ENCODE measurements at places on chromosomes 3 and 15.

GRCh38 chr3:114527036-114527644 lies 233.3 kb downstream of the TIGIT start:
- DNase-seq = no peak

- no peak for DNase-seq
These were observed 46.9 kb downstream of the TAMM41 start for GRCh38 chr3:11799791-11800190.

DNA sequence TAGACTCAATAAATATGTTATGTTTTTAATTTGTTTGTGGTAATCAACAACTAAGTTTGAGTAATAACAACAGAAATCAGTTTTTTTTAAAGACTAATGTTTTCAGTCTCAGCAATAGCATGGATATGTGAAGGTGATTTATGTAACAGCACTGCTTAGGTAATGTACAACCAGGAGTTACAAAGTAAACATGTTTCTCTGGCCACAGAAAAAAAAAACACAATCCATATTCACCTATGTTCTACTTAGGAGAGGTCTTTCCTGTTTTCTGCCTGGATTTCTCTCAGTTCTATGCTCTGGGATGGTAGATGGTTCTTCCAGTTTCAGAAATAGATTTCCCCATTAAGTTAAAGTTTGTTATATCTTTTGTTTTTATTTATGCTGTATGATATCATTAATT lies 579.4 kb downstream of the SI start:
- no peak for DNase-seq

DNA sequence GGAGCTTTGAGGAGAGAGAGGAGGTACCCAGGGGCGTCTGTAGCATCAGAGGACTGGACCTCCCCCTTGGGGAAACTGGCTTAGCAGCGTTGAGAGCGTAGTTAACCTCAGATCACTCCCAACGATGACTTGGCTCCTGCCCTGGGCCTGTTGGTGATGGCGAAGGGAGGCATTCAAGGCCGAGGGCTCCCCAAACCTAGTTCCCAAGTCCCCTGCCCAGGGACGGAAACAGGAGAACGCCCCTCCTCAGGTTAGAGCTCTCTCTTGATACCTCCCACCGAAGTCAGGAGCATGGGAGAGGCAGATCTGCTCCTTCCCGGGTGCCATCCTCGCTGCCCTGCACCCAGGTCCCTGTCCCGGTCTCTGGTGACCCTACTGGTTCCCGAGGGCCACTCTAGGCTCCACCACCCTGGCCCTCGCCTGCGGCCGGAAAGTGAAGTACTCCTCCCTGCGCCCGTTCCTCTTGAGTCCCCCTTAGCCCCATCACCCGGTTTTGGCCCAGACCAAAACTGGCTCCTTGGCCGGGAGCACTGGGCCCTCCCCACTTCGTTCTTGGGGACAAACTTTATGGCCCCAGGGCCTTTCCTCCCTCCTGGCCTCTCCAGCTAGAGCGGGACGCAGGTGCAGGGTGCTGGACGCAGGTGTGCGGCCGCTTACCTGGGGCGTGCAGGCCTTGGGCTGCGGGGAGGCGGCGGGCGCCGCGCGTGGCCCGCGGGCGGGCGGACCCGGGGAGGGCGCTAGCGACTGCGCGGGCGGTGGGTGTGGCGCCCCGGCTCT lies 2.6 kb upstream of the SKOR1 start:
- no peak for DNase-seq

DNA sequence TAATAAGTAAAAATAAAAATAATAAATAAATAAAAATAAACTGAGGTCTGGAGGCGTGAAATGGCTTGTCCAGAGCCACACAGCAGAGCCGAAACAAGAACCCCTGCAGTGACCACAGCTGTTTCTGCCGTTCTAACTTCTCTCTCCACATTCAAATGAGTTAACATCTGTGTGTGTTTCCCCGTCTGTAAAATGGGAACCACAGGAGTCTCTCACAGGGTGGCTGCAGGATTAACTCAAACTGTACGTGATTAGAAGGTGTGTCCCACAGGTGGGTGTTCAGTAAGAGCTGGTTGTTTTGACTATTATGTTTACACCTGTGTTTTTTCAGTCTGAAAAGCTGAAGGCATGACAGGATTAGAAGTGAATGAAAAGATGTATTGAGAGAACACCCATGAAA lies 27.0 kb upstream of the MUC4 start:
- no peak for DNase-seq

DNA sequence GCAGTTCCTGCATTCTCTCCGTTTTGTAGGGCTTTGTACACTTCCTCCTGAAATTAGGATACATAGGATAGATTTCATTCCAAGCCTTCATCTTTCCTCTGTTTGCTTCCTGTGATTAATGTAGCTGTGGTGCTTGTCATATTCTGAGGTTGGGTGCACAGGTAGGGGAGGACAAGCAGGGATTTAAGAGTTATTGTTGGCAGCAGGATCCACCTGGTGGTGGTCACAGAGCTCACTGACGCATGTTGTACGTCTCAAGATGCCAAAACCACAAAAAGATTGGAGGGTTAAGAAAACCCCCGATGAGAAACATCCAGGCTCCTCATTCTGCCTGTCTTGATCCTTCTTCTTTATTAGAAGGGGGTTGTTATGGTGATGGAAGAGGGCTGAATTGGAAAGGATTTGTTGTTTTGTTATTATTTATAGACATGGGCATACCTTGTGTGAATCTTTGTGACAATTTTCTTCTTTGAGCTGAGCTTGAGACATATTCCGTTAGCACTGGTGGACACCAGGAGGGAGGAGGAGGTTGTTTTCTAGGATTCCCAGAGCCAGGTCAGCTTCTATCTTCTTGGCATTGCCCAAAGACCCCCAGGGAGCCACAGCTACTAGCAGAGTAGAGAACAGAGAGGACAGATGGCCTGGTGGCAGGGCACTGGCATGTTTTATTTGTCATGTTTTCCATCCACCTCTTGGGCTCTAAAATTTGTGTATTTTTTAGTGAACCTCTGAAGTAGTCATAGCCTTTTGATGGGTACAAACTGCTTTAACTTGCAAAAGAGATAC lies 57.7 kb upstream of the LARS2 start:
- no peak for DNase-seq

DNA sequence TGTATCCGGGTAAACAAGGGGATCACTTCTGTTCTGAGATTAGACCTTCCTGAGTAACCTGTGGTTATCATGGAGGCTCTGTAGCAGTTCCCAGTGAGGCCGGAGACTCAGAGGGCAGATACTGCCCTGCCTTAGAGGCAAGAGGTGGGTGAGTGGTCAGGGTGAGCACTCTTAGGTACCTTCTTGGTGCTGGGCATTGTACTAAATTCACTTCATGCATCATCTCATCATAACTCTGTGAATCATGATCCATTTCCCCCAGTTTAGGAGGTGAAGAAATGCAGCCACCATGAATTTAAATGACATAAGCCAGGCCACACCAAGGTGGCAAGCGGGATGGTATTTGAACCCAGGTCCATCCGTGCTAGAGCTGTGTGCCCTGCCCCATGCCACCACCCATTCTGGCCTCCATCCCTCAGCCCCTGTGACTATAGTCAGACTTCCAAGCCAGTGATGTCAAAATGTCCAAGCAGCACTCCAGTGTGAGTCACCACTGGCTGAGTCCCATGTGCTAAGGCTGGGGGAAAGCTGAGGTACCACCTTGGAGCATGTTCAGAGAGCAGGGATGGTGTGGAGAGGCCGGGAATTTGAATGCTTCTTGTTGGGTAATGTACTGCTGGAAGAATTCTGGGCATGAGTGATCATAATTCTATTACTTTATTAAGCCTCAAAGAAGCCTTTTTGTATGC lies 88.8 kb downstream of the EPHB1 start:
- no peak for DNase-seq

DNA sequence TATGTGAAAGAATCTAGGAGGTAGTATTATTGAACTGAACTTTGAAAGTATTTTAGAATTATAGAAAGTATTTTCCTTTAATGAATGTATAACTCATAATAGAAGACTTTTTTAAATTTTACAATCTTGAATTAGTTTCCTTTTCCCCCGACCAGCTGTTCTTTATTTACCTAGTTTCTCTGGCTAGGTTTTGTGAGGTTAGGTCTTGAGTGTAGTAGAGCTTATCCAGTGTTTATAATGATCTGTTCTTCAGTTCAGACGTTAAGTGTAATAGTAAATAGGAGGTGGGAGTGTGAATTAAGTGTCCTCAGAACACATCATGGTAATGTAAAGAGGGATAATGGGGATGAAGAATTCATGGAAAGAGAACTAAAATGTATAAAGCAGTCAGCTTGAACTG lies 93.8 kb downstream of the MYRIP start:
- DNase-seq = no peak

DNA sequence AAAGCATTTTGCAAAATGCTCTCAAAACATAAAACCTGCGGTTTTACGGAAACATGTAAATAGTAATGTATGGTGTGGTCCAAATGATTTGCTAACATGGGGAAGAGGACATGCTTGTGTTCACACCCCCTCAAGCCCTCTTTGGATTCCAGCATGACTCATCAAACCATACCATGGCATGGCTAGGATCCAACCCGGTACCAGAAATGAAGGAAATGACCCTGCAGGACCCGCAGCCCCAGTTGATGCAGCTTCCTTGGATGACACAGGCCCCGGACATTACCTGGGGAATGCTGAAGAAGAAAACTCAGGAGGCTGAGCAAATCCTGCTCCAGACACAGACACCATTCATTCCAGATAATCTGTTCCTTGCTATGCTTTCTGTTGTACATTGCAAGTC lies 222.9 kb downstream of the DTWD1 start:
- DNase-seq = no peak

DNA sequence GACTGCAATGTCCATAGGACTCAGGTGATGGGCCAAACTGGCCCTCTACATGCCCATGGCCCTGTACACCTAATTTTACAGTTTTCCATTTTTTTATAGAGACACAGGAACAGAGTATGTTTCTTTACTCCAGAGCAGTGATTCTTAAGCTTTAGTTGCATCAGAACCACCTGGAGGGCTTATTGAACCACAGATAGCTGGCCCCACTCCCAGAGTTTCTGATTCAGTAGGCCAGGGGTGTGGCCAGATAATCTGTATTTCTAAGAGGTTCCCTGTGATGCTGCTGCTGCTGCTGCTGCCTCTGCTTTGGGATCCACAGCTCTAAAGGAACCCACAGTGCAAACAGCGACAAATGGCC lies 5.1 kb downstream of the RBP1 start:
- DNase-seq = no peak

DNA sequence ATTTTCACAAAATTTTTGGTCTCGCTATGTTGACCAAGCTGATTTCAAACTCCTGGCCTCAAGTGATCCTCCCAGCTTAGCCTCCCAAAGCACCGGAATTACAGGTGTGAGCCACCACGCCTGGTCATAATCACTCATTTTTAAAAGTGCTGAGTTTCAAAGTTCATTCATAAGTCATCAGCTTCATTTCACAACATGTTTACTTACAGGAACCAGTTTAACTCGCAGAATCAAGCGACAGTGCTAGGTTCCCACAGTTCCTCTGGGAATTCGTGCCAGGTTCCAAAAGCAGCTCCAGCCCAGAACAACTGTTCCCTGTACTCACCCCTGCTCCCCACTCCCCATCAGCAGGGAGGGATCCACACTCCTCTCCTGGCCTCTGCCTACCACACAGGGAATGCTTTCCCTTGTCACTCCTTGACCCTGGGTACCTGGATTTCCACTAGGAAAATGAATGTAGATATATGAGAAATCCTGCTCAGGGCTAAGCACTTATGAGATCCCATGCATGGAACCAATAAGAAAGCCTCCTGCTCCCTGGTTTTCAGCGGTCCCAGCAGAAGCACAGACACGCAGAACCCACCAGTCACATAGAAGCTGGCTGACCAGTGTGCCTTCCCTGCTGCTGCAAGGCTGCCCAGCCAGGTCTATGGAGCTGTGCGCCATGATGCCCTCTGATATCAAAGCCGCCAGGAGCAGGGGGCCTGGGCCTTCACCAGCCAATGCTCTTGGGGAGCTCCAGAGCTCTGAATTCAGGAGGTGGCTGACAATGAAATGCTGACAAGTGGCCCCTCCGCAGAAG lies 72.3 kb downstream of the ITGB5 start:
- DNase-seq = no peak

DNA sequence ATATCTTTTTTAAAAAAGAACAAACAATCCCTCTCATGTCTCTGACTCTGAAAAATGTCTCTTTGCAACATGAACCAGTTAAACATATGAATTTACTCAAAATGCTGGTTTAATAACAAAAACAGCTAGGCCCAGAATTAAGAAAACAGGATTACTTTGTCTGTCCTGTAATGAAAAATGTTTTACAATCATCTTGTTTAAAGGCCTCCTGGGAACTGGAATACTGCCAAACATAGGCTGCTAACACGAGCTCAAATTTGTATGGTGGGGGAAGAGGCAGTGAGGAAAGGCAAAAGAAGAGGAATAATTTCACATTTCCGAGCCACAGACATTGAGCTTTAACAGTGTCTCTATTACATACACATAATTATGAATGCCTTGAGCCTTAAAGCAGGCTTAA lies 61.7 kb upstream of the PPIB start:
- no peak for DNase-seq

DNA sequence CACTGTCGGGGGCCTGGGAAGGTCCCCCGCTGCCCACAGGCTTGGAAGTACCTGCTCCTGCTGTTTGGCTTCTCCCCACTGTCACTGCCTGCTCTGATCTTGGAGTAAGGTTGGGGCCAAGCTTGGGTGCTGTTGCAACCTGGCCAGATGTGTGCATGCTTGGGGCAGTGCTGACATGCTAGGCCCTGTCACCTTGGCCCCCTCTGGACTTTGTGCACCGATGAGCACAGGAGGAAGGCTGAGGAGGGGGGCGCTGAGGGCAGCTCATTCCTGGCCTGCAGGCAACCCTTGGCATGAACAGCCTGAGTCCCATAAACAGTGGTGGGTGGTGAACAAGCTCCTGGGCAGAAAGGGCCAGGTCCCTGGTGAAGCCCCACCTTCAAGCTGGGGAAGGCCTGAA lies 4.0 kb upstream of the XCR1 start:
- DNase-seq = no peak

- no peak for DNase-seq
These were observed 204.4 kb upstream of the RASGRP1 start for GRCh38 chr15:38768970-38769369.

- DNase-seq = no peak
These were observed 419.5 kb downstream of the LPP start for GRCh38 chr3:188573291-188573940.

- no peak for DNase-seq
These were observed 760.4 kb downstream of the ZPLD1 start for GRCh38 chr3:103195216-103195615.

GRCh38 chr3:55673764-55674163 lies 186.7 kb upstream of the WNT5A start:
- DNase-seq = no peak

- DNase-seq = no peak
These were observed 81.9 kb upstream of the PTX3 start for GRCh38 chr3:157354722-157355121.

DNA sequence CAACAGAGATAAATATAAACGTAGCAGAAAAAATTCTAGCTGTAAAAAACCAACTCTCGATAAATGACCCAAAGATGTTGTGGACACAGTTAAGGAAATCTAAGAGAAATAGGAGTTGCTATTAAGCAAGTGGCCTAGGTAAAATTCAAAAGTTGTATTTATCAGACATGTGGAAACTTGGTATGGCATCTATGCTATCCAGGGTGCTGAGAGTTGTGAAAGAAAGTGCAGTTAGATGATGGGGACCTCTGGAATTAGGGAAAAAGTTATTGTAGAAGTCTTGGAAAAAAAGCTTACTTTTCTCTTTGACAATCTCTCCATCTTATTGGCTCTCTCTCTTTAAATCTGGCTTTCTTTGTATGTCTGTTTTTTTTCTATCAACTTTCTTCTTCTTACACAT lies 1090.9 kb downstream of the TBL1XR1 start:
- no peak for DNase-seq

GRCh38 chr3:127070776-127071175 lies 87.9 kb downstream of the PLXNA1 start:
- no peak for DNase-seq
